ENCODE measurements at places on chromosomes 1 and 21. TPM values are rescaled to one million over a fixed set of nuclear protein-coding genes. Genes with fewer than 3 reads are reported as not detected.

DNA sequence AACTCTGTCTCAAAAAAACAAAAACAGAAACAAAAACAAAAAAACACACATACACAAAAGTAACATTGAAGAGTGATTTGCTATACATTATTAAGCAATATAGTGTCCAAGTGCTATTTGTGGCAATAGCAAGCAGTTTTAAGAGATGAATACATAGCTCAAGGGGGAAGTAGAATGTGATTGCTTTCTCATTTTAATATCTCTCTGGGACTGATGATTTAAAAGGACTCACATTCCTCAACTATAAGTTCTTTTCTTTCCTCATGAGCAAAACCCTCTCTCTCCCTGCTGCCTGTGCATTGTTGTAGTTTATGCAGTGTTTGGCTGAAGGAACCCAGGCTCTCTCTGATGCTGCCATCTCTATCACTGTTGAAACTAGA is 47.0 kb upstream of the CSF1 start:
- peak; percentile 73 for DNase-seq

The S100A12 gene
- total RNA-seq = 87.6 TPM

DNA sequence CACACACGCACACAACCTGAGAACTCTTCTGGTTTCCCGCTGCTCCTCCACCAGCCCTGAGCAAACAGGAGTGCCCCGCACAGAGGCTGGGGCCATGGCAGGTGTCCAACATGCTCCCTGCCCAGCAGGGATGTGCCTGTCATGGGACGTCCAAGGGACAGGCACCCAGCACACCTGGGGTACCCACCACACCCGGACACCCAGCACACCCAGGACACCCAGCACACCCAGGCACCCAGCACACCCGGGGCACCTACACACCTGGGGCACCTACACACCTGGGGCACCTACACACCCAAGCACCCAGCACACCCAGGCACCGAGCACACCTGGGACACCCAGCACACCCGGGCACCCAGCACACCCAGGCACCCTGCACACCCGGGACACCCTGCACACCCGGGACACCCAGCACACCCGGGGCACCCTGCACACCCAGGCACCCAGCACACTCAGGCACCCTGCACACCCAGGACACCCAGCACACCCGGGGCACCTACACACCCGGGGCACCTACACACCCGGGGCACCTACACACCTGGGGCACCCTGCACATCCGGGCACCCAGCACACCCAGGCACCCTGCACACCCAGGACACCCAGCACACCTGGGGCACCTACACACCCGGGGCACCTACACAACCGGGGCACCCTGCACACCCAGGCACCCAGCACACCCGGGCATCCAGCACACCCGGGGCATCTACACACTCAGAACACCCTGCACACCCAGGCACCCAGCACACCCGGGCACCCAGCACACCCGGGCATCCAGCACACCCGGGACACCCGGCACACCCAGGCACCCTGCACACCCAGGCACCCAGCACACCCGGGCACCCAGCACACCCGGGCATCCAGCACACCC is 37.9 kb downstream of the UBE2G2 start:
- no peak for DNase-seq

GRCh38 chr1:38009088-38009840 is 3.3 kb upstream of the UTP11 start:
- DNase-seq = no peak

The CYP2J2 gene
- 8.6 TPM for total RNA-seq
